ENCODE measurements at places on chromosomes 5 and 9.
A peak's percentile ranks its signal among the peaks of the same experiment; 100 is the strongest.

DNA sequence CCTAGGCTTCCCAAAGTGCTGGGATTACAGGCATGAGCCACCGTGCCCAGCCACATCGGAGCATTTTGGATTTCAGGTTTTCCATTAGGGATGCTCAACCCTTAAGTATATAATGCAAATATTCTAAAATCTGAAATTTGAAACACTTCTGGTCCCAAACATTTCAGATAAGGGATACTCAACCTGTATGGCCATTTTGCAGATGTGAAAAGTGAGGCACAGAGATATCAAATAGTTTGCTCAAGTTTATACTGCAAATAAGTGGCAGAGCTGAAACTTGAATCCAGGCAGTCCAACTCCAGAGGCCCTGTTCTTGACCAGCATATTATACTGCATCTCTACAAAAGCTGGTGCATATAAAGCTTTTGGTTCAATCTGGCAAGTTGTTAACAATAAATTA lies 2.4 kb downstream of the WDR31 start:
- DNase-seq = no peak

DNA sequence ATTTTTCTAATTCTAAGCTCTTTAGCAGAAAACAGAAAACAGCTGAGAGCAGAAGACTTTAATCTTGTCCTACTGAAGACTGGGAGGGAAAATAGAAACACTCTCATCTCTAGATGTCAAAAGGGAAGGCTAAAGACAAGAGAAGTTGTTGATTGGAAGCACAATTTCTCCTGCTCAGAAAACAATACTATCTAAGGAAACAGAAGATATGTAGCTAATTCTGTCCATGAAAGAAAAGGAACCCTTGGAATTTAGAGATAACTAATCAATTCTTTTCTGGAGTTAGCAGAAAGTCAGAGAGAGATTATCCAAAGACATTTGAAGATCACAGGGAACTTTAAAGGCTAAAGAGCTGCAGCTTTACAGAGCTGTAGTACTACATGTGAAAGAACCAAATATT lies 126.2 kb downstream of the HSD17B3 start:
- no peak for DNase-seq

DNA sequence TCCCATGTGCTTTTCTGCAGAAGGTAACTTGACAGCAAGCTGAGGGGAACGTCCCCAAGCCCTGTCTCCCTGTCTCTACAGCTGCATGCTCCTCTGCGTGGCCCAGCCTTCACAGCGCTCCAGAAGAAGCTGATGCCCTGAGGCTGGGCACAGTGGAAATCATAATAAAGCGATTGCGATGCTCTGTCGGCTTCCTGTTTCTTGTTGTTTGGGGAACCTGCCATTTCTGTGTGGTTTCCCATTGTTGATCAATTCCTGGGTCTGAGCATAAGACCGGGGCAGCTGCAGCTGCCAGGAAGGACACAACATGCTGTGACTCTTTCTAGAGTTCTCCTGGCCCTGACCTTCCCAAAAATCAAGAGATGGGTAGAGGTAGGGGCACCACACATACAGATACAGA lies 7.2 kb upstream of the DNAJB5 start:
- DNase-seq = no peak

DNA sequence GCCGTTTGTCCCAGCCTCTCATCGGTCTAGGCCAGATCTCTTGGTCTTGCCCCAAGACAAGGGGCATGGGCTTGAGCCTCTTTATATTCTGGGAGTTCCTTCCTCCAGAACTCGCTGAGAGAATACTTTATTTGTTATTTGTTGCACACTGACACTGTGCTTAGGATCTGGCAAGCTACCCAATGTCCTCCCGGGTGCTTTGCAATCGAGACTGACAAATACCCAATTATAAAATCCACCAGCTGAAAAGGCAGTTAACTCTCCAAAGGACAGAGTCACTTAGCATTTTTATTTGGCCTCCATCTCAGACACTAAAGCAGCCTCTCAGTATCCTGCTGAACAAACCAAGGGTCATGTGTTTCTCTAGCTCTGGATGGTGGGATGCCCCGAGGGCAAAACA lies 500.2 kb upstream of the DAP start:
- DNase-seq = no peak

DNA sequence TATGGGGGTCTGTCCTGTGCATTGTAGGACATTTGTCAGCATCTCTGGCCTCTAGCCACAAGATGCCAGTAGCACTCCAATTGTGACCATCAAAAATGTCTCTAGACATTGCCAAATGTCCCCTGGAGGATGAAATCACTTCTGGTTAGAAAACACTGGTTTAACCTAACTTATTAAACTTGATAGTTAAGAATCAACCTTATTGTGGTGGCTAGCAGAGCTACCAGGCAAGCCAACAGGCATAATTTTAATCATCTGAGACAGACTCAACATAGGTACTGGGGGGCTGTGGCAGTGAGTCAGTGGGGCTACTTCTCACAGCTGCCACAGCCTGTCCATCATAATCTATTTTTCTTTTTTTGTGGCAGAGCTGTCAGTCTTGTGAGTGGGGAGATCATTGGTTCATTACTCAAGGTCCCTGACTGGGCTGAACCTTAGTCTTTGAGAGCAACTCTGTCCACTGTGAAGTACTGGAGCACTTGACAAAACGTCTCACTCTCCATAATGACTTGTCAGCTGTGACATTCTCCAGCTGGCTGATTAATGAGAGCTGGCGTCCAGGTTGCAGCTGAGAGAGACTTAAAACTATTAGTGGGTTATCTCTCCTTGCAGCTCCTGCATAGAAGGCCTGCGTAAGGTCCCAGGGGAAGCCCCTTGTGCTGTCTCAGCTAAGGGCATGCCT lies 107.9 kb downstream of the DCP2 start:
- no peak for DNase-seq

GRCh38 chr5:7787770-7788169 lies 63.2 kb downstream of the CFAP90 start:
- no peak for DNase-seq

DNA sequence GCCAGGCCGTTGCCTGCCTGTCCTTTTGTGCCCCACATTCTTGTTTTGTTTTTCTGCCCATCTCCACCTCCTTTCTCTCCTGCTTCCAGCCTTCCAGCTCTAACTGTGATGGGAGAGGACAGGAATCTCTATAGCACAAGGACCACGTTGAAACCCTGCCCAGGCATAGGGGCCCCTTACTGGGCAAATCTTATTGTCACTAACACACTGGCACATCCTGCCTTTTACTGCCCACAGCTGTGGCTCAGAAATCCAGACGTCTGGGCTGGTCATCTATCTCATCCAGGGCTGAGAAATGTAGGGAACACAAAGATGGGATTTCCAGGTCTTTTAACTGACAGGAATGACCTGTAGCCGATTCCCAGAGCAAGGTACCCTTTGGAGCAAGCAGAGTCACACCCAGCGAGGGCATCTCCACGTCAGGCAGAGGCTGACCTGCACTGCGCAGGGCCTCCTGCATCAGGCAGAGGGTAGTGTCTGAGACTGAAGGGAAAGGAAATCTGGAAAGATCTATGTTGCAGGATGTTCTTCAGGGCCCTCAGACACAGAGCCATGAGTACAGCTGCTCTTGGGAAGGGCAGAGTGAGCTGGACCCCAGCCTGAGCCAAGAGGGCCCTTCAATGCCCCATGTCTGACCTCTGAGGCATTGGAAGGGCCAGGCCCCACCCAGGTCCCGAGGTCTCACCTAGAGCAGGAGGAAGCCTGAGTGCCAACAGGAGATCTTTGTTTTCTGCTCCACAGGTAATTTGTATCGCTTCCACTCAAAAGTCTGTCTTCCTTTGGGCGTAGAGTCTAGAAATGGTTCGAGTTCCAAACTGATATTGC lies 278.8 kb downstream of the FSTL4 start:
- no peak for DNase-seq

DNA sequence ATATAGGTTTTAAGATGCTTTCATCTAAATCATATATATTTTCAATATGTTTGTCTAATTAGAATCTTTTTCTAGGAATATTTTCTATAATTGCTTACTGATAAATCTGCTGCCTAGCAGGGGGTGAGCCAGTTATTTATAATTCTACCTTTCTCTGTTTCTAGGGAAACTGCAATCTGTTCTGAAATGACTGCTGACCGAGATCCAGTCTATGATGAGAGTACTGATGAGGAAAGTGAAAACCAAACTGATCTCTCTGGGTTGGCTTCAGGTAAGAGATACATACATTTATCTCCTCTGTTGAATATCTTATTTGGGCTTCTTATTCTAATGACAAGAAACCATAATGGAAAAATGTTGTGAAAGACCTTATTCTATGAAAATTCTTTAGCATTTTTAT lies 127.3 kb downstream of the XRCC4 start:
- DNase-seq = no peak

GRCh38 chr9:89096807-89097206 lies 81.8 kb downstream of the SHC3 start:
- no peak for DNase-seq

DNA sequence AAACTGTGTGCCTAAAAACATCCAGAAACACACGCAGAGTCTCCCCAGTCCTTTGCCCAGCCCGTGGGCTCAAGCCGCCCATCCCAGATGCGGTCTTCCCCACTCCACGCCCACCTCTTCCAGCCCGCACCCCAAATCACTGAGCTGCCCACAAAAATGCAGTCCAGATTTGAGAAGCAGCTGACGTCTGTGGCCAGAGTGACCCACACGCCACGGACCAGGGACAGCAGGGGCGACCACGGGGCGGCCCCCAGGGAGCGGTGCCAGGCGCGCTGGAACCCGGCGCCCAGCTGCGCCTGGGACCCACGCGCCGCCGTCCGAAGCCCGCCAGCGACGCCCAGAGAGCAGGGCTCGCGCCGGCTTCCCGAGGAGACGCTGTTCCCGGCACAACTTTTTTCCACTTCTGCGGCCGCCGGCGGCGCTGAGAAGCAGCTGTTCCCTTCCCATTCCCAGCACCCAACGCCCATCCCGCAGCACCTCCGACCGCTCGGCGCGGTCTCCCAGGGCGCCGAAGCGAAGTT lies 674 bp downstream of the LHFPL2 start:
- peak; percentile 21 for DNase-seq

- DNase-seq = no peak
Observed at GRCh38 chr5:74765201-74765600, 1.7 kb downstream of the GFM2 start.

DNA sequence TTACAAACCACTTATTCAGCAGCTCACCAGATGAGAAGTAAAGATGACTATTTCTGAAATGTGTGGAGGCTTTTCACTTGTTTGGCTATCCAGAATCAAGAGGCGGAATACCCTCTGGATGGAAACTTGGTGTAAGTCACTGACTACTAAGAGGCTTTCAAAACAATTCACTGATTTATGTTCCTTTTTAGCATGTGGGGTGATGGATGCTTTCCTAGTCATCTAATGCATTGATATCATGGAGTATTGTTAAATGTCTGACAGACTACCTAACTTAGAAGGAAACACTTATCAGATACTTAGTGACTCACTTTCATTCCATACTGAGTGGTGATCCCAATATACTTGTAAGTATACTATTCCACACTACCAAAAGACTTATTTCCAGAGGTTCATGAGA lies 141.4 kb downstream of the PLK2 start:
- no peak for DNase-seq

GRCh38 chr5:60719329-60719728 lies 19.4 kb upstream of the DEPDC1B start:
- DNase-seq = no peak

DNA sequence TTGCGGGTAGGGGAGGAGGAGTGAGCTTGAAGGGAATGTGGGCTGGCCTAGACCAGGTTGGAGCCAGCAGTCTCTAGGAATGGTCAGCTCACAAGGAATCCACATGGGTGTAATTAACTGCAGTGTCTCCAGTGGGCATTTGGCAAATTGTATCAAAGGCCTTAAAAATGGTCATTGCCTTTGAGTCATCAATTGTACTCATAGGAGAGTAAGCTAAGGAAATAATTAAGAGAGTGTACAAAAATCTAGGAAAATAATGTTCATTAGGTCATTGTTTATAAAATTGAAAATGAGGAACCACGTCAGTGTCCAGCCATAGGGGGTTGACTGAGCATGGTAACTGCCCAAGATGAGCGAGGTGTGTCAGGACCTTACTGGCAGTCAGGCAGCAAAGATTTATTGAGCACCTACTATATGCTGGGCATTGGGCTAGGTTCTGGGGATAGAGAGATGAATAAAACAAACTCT lies 29.8 kb upstream of the RPL26L1 start:
- DNase-seq = no peak

GRCh38 chr9:114258866-114259797 lies 63.8 kb upstream of the ORM1 start:
- DNase-seq = no peak

- DNase-seq = no peak
Observed at GRCh38 chr9:131201856-131202255, 74.5 kb downstream of the FAM78A start.

DNA sequence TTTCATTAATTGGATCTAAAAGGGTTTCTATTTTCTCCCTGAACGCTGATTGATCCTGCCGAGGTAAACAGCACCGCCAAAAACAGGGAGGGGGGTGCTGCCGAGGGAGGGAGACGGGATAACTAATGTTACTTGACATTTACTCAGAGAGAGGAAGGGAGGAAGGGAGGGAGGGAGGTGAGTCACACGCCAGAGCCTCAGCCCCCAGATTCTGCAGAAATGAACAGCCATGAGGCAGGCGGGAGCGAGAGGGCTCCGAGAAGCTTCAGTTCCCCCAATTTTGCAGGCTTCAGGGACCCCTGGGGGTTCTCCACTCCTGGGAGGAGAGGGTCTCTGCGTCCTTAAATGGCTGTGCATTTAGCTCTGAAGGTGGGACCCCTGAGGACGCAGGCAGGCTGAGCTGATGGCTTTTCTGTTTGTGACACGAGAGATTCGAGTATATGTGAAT lies 59.1 kb upstream of the IER5L start:
- DNase-seq = no peak

GRCh38 chr9:77176106-77176505 lies 1.2 kb upstream of the VPS13A start:
- peak; percentile 38 for DNase-seq

DNA sequence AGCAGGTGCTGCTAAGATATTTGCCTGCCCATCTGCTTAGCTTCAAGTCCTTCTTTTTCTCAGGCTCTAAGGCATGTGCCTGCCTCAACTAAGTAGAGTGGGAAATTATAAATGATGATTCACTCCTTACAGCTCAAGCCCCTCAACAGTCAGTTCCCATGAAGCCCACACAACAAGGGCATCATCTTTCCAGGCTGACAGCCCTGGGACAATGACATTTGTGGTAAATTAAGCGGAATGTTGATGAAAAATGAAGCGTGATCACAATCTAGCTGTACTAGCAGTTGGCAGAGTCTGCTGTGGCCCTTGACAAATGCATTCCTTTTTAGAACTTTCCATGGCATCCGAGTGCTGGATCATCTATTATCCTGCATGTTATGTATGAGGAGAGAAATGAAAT lies 548.6 kb downstream of the KIF4B start:
- DNase-seq = no peak

DNA sequence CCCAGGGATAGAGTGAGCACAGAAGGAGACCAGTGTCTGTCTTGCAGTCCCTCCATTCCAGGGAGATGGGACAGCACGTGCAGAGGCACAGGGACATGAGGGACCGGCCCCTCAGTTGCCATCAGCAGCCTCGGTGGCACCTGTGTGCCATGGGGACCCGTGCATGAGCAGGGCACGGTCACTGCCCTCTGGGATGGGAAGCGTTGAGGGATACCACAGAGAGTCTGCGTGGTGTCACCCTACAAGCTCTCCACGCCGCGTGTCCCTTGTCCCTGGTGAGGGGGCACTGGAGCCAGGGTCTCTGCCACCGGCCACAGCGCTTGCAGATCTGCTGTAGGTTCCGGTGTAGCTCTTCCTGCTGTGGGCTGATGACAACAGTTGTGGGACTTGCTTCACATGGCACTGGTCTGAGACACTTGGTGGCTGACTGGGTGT lies 108.1 kb downstream of the CACNA1B start:
- no peak for DNase-seq

Data from NCI-H510A treated with DMSO at 0.1 percent for 48 hours (cell line).